Esophagus squamous epithelium (tissue), 5 donors: ENCODE measurements at places on chromosomes 3 and 15. TPM values are rescaled to one million over a fixed set of nuclear protein-coding genes. Genes with fewer than 3 reads are reported as not detected.

SSUH2 gene
- total RNA-seq = 0.19 TPM

CCDC39 gene
- not detected for total RNA-seq

FANCD2OS gene
- total RNA-seq = not detected

NPAP1 gene
- not detected for total RNA-seq
